ENCODE measurements at places on chromosomes 16 and 17.

GRCh38 chr17:74452033-74452840 lies 14.2 kb upstream of the CD300A start:
- DNase-seq = peak; percentile 45

GRCh38 chr16:71339236-71340171 lies 19.0 kb upstream of the CALB2 start:
- no peak for DNase-seq

DNA sequence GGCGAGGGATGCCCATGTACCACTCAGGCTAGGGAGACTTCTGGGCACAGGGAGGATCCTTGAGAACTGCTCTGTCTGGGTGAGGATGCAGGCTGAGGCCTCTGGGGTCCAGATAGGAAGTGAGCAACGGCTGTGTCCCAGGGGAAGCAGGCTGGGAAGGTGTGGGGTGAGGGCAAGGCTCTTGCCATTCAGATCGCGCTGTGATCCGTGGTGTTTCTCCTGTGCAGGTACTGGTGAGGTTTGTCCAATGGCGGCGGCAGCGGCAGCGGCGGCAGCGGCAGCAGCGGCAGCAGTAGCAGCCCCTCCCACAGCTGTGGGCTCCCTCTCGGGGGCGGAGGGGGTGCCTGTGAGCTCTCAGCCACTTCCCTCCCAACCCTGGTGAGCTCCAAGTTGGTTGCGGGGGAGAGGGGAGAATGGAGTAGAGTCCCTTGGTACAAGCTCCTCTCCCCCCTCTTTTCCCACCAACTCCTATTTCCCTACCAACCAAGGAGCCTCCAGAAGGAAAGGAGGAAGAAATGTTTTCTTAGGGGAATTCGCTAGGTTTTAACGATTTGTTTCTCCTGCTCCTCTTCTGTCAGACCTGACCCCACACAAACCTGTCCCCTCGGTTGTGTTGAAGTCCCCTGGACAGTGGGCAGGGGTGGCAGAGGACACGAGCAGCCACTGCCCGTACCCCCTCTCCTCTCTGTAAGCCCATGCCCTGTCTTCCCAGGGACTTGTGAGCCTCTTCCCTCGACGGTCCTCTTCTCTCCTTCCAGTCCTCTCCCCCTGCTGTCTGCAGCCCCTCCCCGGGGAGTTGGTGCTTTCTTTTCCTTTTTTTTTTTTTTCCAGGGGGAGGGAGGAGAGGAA lies 1.9 kb upstream of the PRRT2 start:
- no peak for DNase-seq

- DNase-seq = no peak
These were observed 8.6 kb upstream of the PECAM1 start for GRCh38 chr17:64399071-64399766.

- no peak for DNase-seq
These were observed 33.6 kb downstream of the TEKT5 start for GRCh38 chr16:10660950-10661635.

GRCh38 chr17:57340160-57340981 lies 84.0 kb downstream of the MSI2 start:
- DNase-seq = no peak

All from NCI-H524 treated with DMSO at 0.1 percent for 48 hours (cell line).